NK-92 treated with Interleukin-12 subunit alpha and Interleukin-12 subunit beta, amount 100 ng/mL, for 24 hours (cell line): ENCODE measurements at places on chromosomes 7 and 10.

GRCh38 chr10:51266496-51266895, 192.2 kb downstream of the PRKG1 start:
- no peak for DNase-seq

DNA sequence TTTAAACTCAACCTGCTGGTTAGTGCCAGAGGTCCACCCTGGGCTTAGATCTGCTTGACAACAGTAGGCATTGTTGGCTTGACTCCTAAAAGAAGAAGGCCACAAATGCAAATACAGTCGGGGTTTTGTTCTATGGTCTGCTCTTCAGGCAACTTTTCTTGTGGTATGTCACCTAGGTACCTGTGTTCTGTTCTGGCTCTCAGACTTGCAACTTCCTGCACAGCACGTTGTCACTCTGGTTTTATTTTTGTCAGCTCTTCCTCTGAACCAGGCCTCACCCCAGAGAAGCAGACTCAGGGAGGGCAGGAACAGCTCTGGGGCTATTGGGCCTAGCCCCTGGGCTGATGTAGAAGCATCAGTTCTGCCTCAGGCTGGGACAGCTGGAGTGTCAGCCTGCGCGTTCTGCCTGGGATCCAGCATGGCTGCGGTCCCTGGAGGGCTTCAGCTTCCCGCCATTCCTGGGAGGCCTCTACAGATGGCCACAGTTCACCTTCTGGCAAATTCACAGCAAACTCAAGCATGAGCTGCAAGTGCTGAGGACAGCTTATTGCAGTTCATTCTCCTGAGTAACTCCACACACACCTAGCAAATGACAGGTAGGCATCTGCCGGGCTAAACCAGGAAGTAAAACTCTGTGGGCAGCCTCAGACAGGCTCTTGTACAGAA, 11.0 kb upstream of the PDCD4 start:
- DNase-seq, result peak; percentile 52

DNA sequence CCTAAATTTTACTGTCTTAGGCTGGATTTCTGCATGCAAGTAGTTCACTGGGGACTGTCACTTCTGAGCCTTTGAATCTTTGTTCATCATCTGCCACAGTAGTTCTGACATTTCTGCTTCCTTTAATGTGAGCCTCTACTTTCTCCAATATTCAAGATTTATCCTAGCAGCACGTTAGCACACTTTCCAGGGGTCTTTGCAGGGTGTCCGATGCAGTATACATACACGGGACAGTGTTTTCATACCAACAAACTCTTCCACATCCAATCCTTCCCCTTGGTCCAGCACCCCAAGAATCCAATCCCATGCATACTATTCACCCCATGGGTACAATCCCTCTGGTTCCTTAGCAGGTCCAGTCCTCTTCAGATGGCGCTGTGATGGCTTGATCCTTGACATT, 22.7 kb upstream of the NPTX2 start:
- DNase-seq, result no peak

- DNase-seq, result no peak
Observed at GRCh38 chr7:135801045-135801693, 52.6 kb upstream of the FAM180A start.

GRCh38 chr7:151122276-151122675, 36.0 kb downstream of the AGAP3 start:
- DNase-seq, result no peak

DNA sequence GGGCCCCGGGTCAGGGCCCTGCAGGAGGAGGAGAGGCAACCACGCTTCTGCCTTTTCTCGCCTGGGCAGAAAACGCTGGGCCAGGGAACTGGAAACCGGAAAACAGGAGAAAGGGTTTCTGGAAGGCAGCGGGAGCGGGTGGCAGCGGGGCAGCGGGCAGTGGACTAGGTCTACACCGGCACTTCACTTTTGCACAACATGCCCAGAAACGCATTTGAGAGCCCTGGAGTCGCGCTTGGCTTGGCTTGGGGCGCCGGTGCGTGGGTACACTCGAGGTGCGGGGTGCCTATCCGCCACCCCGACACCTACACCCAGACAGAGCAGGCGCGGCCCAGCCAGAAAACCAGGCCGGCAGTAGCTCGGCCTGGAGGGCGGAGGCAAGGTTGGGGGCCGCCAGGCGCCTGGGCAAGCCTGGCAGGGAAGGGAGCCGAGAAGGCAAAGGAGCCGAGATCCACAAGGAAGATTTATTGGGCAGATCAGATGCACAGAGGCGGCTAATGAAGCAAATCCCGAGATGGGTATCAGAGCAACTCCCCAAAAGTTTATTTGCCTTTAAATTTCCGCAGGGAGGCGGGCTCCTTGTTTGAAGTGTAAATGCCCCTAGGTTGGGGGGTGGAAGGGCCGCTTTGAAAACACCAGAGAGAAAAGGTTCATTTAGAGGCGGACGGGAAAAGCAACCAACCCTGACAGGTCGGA, 3.2 kb upstream of the PAX2 start:
- DNase-seq, result no peak
